ENCODE measurements at places on chromosomes 1 and 21.

GRCh38 chr1:151611288-151611790 lies 511 bp upstream of the SNX27 start:
- DNase-seq = no peak

DNA sequence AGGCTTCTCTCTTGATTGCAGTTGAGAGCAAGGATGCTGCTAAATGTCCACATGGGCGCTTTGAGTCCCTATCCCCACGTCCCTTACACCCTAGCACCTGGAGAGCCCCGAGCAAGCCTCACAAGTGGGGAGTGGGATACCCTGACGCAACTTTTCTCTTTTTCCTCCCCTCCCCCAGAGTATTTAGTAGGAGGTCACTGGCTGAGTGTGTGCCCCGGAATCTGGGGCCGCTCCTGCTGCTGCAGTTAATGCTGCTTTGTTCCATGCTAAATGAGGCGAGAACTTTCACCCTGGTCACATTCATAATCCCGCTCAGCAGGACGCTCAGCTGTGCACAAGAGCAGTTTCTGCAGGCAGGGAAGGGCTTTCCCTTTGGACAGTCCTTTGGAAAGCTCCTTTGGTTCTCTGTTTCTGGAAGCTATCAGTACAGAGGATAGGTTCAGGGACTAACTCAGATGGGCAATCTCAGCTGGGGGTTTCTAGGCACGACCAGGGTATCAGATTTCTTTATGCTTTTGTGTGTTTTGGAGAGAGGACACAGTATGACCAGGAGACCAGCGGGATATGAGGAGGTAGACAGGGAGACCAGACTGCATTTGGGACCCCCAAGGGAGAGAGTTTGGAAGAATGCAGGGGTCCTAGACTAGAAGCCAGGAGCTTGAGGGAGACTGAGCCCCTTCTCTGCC lies 75.9 kb downstream of the NOS1AP start:
- DNase-seq = no peak

GRCh38 chr1:226754793-226755533 lies 15.9 kb upstream of the ITPKB start:
- DNase-seq = no peak

DNA sequence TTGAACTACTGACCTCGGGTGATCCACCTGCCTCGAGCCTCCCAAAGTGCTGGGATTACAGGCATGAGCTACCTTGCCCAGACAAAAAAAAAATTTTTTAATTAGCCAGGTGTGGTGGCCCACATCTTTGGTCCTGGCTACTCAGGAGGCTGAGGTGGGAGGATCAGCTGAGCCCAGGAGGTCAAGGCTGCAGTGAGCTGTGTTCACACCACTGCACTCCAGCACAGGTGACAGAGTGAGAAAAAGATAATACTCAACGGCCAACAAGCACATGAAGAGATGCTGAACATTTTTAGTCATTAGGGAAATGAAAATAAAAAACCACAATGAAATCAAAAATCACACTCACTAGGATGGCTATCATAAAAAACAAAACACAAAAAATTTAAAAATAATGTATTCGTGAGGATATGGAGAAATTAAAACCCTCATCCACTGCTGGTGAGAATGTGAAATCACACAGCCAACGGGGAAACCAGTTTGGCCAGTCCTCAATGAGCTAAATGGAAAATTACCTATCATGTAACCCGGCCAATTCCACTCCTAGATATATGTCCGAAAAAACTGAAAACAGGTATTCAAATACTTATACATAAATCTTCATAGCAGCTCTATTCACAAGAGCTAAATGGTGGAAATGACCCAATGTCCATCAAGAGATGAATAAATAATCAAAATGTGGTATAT lies 41.2 kb downstream of the ENAH start:
- no peak for DNase-seq

- DNase-seq = no peak
These were observed 304.3 kb downstream of the LTN1 start for GRCh38 chr21:28688381-28688780.

- DNase-seq = no peak
These were observed 346.2 kb downstream of the SMYD3 start for GRCh38 chr1:246160905-246161304.
